ENCODE measurements at places on chromosomes 2 and 18. TPM values are rescaled to one million over a fixed set of nuclear protein-coding genes. Genes with fewer than 3 reads are reported as not detected.

The CRYGB gene
- not detected for polyA plus RNA-seq

The IL1F10 gene
- not detected for polyA plus RNA-seq

The RNPEPL1 gene
- polyA plus RNA-seq = 31.1 TPM

The G6PC2 gene
- 0.05 TPM for polyA plus RNA-seq

The TANC1 gene
- polyA plus RNA-seq = 54.5 TPM

GRCh38 chr18:35289727-35290093 is 319 bp downstream of the ZSCAN30 start:
- no peak for DNase-seq

DNA sequence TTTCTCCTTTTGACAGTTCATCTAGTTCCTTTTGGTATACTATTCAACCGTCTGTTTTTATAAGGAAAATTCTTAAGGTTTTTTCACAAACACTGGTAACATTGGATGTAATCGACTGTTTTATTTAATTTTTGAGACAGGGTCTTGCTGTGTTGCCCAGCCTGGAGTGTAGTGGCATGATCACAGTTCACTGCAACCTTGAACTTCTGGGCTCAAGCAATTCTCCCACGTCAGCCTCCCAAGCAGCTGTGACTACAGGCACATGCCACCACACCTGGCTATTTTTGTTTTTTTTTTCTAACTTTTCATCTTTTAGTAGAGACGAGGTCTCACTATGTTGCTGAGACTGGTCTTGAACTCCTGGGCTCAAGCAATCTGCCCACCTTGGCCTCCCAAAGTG is 104.4 kb upstream of the DNMT3A start:
- DNase-seq = no peak

- no peak for DNase-seq
Measured at GRCh38 chr2:143476336-143477087, 347.3 kb downstream of the ARHGAP15 start.

DNA sequence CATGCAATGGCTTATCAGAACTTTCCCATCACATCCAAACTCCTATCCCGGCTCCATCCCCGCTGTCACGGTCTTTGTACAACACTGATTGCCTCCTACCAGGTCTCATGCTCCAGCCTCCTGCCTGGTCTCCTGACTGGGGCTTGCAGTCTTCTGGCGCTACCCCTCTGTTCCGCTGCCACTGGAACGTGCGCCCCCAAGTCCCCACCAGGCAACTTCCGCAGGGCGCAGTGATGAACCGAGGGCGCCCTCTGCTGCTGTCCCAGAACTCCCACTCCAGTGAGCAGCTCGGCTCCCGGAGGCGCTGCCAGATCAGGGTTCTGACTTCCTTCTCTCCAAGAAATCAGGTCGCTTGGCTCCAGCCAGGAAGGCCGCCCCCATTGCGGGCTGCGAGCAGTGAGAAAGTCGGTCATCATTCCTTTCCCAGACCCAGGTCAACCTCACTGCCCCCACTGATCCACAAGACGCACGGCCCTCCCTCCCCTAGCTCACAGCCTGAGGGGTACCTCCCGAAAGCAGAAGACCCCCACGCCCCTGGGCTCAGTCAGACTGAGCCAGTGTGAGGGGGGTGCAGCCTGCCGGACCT is 43.9 kb upstream of the RAB11FIP5 start:
- no peak for DNase-seq
